ENCODE measurements at places on chromosomes 12 and 14. TPM values are rescaled to one million over a fixed set of nuclear protein-coding genes. Genes with fewer than 3 reads are reported as not detected.

Gene CGRRF1
- 36.7 TPM for total RNA-seq

GRCh38 chr12:72792889-72793288 is 520.7 kb downstream of the TRHDE start:
- no peak overlapping the region for H3K27ac ChIP-seq
- no peaks in the 10 kb centered on the region for H3K4me1 ChIP-seq
- H3K27me3 ChIP-seq = no peaks in the 10 kb centered on the region
- H3K4me3 ChIP-seq = no peak overlapping the region
- H3K36me3 ChIP-seq = no peaks in the 10 kb centered on the region
- no peak for DNase-seq

Gene KRT79
- not detected for total RNA-seq

DNA sequence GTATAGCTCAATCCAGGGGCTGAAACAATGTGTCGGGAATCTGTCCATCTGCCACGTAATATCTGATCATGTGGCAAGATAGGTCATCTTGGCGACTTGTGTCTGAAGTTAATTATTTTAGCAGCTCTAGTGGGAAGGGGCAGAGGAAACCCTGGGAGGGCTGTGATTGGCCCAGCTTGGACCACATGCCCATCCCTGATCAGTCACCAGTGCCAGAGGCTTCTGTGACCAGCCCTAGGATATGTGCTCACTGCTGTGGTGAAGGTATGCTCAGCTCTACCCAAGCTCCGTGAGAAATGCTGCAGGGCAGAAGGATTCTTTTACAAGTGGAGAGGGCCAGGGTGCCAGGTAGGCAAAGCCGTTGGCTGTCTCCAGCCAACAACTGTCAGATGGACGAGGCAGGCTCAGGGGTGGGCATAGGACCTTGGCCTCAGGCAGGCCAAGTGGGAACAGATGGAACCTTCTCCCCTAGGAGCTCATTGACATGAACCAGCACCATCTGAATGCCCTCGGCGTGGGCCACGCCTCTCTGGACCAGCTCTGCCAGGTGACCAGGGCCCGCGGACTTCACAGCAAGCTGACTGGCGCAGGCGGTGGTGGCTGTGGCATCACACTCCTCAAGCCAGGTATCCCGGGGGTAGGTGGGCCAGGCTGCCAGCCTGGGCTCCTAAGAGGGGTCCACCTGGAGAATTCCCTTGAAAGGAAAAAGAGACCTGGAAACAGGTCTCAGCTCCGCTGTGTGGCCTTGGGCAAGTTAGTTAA is 21.1 kb downstream of the MVK start:
- no peak overlapping the region for H3K4me3 ChIP-seq
- H3K36me3 ChIP-seq = no peaks in the 10 kb centered on the region
- H3K27me3 ChIP-seq = no peaks in the 10 kb centered on the region
- no peak overlapping the region for H3K27ac ChIP-seq
- peaks cover 2% of the 10 kb centered on the region for H3K4me1 ChIP-seq
- DNase-seq = no peak

Gene KLHL33
- 0.46 TPM for total RNA-seq

Gene GLI1
- total RNA-seq = 0.79 TPM

DNA sequence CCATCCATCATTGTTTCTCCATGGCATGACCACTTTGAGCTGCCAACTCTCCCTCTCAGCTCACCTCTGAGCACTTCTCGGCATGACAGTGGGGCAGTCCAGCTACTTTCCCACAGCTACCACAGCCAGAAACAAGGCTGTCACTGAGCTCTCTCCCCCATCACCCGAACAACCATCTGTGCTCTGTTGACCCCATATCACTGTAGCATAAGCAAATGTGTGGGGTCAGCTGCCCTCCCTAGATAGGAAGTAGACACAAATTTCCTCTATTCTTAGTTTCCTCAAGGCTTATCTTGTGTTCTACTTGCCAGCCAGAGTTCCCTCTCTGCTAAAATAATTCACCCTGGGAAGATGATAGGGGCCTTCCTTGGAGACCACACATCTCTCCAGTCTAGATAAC is 82.6 kb upstream of the FUT8 start:
- peaks cover 3% of the 10 kb centered on the region for H3K4me1 ChIP-seq
- no peak for DNase-seq
- no peak overlapping the region for H3K4me3 ChIP-seq
- H3K36me3 ChIP-seq = no peaks in the 10 kb centered on the region

Gene FOXG1
- 1.3 TPM for total RNA-seq
